ENCODE measurements at places on chromosomes 16 and 17.

DNA sequence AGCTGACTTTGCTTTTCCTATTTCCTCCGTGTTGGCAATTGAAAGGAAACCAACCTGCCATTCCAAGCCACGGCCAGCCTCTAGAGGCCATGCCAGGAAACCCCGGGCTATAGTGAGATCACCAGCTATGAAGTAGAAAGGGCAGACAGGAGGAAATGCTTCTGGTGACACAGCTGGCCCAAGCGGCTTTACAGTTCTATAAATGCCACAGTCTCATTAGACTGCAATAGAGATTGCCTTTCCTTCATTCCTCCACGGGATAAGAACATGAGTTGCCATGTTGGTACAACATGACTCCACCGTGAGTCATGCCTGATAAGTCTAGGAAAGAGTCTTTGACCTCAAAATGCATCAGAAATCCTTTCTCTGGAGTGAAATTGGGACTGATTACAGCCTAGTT is 384.9 kb downstream of the GRIN2A start:
- DNase-seq: no peak

DNA sequence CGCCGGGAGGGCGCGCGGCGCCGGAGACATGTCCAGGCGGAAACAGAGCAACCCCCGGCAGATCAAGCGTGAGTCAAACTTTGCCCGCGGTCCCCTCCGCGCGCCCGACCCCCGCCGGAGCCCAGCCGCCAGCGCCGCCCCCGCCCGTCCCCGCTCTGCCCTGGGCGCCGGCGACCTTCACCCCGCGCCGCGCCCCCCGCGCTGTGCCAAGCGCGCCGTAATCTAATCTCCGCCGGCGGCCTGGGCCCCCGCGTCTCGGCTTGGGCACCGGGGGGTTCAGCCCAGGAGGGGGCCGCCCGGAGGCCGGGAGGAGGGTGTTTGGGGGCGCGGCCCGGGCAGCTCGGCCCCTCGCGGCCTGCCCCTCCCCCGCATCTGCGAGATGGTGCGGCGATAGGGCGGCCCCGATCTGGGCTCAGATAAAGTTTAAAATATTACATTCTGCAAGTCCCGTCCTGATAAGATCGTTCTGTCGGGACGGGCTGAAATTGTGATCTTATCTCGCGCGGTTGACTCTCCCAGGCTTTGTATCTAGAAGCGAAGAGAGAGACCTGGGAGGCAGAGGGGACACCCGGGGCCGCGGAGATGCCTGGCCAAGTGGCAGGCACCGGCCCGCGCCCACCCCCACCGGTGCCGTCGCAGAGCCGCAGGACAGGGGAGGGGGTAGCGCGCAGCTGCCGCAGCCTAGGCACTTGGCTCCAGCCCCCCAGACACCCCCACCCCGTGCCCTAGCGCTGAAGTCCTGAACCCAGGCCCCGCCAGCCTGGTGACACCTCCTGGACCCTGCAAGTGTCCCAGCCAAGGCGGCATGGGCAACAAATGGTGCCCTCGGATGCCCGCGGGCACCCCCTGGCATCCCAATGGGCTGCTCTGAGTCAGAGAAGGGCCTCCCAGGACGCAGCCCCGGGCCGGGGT is 787 bp downstream of the ZFPM1 start:
- no peak for DNase-seq

DNA sequence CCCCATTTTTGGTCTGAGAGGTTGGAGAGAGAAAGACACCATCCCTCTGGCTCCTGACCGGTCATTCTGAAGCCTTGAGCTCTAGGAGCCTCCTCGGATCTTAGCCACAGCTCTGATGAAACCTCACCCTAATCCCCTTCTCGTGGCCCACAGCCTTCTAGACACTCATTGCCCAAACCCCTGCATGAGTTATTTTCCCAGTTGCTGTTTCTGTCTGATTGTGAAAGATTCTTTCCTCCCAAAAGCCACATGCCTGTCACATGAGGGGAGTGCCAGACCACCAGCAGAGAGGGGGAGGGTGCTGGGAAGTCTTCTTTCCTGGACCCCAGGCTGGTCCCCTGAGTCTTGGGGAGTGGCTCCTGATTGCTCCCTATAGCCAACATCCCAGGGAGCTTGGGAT is 17.6 kb upstream of the ABR start:
- DNase-seq: peak; percentile 86

- DNase-seq: no peak
These were observed 27.6 kb upstream of the AATK start for GRCh38 chr17:81193470-81194224.

DNA sequence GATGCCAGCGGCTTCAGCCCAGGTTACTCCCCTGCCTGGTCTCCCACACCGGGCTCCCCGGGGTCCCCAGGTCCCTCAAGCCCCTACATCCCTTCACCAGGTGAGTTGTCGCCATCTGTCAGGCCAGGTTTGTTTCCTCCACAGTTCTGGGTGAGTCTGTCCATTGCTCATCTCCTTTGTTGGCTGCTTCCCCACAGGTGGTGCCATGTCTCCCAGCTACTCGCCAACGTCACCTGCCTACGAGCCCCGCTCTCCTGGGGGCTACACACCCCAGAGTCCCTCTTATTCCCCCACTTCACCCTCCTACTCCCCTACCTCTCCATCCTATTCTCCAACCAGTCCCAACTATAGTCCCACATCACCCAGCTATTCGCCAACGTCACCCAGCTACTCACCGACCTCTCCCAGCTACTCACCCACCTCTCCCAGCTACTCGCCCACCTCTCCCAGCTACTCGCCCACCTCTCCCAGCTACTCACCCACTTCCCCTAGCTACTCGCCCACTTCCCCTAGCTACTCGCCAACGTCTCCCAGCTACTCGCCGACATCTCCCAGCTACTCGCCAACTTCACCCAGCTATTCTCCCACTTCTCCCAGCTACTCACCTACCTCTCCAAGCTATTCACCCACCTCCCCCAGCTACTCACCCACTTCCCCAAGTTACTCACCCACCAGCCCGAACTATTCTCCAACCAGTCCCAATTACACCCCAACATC is 28.8 kb downstream of the POLR2A start:
- no peak for DNase-seq

DNA sequence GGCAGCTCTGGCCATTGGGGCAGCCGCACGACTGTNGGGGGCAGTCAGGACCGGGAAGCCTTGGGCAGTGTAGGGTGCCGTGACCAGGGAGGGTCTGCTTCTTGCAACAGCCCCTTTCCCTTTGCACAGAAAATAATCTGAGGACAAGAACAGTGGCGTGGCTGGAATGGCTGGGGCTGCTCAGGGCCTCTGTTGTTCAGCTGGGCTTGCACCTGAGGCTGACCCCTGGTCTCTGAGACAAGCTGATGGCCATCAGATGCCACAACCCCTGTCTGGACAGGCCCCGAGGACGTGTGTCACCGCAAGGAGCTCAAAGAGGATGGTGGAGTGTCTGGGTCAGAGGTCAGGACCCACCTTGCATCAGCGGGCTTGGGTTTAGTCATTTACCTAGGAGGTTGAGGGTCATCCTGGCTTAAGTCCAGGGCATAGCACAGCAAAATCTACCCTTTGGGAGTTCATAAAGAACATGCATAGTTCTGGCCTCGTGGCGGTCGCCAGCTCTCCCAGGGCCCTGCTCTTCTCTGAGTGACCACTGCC is 46.9 kb downstream of the METRNL start:
- peak; percentile 74 for DNase-seq

DNA sequence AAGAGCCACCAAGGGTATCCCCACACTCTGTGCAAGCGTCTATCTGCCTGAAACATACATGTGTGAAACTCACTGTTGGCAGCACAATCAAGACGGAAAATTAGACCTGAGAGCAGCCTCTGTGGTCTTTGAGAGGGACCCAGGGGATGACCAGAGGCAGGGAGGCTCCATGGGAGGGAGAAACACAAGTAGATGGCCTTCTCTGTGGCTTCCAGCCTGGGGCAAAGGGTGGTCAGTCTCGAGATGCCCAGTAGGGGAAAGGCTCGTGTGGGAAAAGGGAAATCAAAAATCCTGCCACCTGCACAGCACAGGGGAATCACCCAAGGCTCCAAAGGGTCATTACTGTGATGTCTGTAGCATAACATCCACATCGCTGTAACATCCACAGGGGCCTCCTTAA is 823.3 kb downstream of the KCNJ18 start:
- DNase-seq: no peak

- no peak for DNase-seq
These were observed 171.5 kb downstream of the AXIN2 start for GRCh38 chr17:65389949-65390348.

DNA sequence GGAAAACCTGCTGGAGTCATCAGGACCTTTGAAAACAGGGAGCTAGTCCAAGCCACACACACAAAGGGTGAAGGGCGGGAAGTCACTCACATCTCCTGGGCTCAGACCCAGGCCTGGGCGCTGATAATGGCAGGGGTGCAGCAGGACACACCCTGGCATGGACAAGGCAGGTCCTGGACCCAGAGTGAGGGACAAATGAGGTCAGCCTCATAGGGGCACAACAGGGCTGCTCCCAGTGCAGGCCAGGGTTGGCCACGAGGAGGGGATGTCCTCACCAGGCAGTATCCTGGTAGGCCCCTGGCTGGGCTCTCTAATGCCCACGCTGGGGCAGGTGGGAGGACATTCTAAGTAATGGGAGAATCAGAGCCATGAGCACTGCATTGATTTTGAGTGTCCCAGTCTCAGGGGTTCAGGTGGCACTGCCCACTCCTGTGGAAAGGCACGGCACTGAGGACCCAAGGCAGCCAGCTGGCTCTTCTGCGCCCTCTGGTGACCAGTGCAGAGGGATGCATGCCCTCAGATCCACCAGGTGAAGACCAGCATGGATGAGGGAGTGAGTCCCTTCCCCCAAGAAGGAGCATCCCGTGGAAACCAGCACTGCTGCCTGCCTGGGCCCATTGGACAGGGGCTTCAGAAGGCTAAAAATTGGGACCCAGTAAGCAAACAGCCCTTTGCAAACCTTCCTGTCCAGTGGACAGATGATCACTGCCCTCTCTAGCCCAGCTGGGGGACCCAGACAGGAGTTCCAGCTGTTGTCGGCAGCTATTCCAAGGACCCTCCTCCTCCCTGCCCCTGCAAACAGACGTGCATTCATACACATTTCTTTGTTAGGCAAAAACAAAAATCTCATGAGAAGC is 23.4 kb upstream of the SREBF1 start:
- no peak for DNase-seq

DNA sequence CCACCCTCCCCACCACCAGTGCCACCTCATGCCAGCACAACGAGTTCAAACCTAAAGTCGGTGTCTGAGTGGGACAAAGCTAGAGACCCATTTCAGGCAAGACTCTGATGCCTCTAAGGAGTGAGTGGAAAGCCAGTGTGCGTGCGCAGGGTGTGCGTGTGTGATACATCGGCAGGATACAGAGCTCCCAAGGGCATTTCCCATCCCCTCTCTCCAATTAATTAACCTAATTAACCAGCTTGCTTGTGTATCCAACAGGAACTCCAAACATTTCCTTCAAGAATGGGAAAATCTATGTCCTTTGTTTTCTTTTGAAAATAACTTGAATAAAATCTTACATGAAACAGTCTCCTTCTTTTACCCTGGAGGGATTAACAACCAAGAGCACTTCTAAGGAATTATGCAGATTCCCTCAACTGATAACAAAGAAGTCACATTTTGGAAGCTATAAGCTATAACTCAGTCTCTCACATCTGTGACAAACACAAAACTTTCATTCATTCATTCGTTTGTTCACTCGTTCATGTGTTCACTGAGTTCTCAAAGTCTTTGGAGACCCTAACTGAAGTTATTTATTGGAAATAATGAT is 9.9 kb downstream of the ATPAF2 start:
- DNase-seq: no peak

DNA sequence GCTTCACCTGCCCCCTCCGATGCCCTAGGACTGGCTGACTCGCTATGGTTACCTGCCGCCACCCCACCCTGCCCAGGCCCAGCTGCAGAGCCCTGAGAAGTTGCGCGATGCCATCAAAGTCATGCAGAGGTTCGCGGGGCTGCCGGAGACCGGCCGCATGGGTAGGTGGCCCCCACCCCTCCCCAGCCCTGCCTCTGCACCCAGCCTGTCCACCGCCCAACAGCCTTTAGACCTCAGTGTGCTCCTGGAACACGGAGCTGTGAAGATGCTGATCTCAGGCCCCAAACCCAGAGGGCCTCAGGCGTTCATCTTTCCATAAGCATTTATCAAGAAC is 993 bp downstream of the MMP25 start:
- DNase-seq: no peak

DNA sequence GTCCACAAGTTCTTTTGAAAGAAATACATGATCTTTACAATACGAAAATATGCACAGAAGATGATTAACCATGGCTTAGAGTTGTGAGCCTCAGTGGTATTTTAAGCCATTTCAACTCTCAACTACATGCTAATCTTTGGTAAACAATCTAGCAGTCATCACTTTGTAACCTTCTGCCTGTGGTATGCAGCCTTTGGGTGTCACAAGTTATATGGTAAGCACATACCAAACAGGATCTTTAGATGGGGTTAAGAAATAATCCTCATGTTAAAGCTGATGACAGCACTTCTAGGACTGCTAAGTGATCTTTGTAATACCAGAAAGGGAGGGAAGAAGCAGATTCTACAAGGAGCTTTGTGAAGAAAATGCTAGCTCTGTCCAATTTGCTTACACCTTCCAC is 74.3 kb downstream of the CA4 start:
- DNase-seq: no peak

GRCh38 chr16:81008505-81008789 is 1.4 kb downstream of the CENPN start:
- DNase-seq: peak; percentile 69

GRCh38 chr16:77452243-77452642 is 17.4 kb upstream of the ADAMTS18 start:
- DNase-seq: no peak

DNA sequence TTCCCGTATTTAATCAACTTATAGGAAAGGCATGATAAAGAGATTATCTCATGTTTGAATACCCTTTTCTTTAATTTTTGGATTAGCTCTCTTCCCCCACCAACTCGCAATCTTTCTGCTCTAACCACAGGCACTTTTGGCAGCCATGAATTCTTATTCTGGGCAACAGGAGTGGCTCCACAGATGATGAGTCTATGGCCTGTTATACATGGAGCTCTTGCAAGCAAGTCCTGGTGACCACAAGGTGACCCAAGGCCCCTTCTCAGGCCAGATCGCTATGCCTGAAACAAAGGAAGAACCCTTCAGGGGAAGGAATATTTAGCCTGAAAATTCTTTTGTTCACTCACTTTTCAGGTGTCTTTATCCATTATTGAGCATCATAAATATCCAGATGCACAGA is 10.8 kb upstream of the ZNF267 start:
- no peak for DNase-seq

DNA sequence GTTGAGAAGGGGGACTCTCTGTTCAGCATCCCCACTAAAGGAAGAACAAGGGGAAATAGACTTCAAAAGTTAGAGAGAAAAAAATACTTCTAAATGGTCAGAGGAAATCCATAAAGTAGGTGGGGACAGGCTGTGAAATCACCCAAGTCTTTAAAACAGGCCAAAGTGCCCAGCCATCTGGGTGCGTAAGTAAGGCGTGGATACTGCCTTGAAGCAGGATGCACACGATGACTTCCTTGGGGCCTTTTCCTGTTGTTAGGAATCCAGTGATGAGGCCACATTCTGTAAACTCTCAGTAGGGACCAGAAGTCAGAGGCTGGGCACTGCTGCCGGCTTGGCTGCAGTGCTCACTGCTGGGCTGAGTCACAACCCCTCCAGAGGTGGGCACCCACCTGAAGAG is 9.2 kb downstream of the AXIN2 start:
- DNase-seq: no peak

GRCh38 chr16:84291226-84291625 is 3.5 kb upstream of the WFDC1 start:
- DNase-seq: no peak

- DNase-seq: no peak
These were observed 8.8 kb downstream of the ADAT1 start for GRCh38 chr16:75614066-75614897.

GRCh38 chr17:17692353-17693252 is 11.3 kb downstream of the RAI1 start:
- DNase-seq: no peak

Data from suprapubic skin (tissue), 4 donors.